ENCODE measurements at places on chromosomes 2 and 18. TPM values are rescaled to one million over a fixed set of nuclear protein-coding genes. Genes with fewer than 3 reads are reported as not detected.

DNA sequence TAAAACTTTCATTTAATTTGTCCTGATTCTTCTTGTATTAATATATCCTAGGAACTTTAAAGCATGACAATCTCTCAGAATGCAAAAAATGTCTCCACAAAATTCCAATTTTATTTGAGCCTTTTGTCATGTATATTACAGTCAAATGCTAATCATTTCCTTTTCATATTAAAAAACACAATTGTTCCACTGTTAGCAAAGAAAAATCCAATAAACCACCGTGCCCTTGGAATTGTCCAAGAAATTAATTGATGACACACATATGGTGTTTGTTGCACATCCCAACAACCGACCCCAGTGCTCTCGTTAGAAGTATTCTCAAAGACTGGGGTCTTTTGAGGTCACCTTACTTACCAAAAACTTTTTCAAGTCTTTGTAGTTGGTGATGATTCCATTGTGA lies 28.1 kb downstream of the GFPT1 start:
- DNase-seq = no peak

Gene DSG2
- total RNA-seq = 37.1 TPM

Gene GAL3ST2
- total RNA-seq = not detected

DNA sequence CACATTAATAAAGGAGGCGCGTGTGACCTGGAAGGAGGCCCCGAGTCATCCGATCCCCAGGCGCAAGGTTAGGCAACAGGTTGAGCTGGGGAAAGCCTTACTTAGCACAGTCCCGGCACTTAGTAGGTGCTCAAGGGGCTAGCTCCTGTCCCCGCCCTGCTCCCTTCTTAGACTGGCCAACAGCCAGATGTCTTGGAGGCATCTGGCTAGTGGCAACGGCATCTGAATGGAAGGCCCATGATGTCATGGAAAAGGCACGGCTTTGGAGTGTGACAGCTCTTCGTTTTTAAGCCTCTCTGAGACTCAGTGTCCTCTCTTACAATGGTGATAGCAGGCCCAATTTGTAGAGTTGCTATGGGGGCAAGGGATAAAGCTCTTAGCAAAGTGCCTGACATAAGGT lies 258.3 kb downstream of the CYRIA start:
- peak; percentile 39 for DNase-seq

Gene DNAJC5G
- 2.3 TPM for total RNA-seq

Gene CLEC4F
- 0.08 TPM for total RNA-seq

Gene DLGAP1
- 0.08 TPM for total RNA-seq

DNA sequence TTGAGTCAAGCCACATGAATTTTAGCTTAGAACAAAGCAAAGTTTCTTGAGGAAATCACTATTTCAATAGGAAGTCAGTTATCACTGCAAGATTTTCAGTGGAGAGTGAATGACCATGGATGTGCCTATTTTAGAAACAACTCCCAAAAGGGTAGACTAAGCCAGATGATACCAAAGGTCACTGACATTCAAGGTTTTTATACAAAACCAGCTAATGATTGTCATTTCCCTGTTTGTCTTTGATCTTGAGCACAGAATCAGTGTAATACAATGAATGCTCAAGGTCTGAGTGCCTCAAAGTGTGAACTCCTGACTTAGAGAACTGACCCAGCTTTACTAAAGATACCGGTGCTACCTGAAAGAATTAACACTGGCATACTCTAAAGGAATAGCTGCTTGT lies 60.5 kb downstream of the CDH2 start:
- DNase-seq = no peak

DNA sequence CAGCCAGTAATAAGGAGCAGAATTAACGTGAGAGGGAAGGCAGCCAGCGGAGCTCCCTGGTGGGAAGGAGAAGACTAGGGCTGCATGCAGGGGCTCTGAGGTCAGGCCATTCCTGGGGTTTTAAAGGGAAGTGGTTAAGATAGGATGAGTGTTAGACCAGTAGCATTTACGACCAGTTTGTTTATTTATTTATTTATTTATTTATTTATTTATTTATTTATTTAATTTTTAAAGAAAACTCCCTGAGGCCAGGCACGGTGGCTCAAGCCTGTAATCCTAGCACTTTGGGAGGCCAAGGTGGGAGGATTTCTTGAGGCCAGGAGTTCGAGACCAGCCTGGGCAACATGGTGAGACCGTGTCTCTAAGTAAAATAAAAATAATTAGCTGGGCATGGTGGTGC lies 152.8 kb downstream of the FHOD3 start:
- no peak for DNase-seq

Gene NXPH2
- total RNA-seq = not detected

GRCh38 chr2:234404957-234405356 lies 91.9 kb downstream of the ARL4C start:
- no peak for DNase-seq

GRCh38 chr2:207734264-207734635 lies 22.8 kb downstream of the CCNYL1 start:
- DNase-seq = no peak

DNA sequence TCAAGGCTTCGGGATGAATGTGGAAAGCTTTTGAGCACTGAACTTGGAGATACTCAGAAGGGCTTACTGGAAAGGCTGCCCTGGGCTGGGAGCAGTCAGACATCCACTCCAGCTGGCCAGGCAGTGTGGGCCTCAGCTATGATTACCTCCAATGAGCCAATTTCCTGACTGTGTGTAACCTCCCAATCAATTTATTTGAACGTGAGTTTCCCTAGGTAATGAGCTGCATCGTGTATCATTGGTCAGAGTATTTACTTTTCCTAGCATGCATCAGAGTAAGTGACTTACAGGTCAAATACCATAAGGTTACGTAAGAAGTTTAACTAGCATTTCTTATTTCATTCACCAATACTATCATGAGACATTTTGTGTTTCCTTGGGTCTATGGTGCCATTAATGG lies 11.0 kb upstream of the CTAGE1 start:
- no peak for DNase-seq

Measured in Right ventricle myocardium superior (tissue), 1 donor.